ENCODE measurements at places on chromosomes 16 and 17. TPM values are rescaled to one million over a fixed set of nuclear protein-coding genes. Genes with fewer than 3 reads are reported as not detected.

DNA sequence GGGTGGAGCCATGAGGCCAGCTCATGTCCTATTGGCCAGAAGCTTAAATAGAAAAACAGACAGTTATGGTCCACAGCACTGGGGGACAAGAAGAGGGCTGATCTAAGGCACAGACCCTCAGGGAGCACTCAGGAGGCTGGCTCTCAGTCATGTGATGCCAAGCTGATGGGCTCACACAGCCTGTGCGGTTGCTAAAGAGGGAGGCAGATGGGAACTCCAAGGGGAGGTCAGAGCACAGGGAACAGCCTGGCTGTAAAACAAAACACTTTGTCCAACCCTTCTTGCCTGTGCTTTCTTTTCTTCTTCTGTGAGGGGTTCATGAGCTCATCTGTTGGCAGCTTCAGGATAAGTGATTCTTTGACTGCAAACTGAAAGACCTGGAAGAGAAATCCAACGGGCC, 27.2 kb downstream of the CNTNAP1 start:
- no peak for DNase-seq

DNA sequence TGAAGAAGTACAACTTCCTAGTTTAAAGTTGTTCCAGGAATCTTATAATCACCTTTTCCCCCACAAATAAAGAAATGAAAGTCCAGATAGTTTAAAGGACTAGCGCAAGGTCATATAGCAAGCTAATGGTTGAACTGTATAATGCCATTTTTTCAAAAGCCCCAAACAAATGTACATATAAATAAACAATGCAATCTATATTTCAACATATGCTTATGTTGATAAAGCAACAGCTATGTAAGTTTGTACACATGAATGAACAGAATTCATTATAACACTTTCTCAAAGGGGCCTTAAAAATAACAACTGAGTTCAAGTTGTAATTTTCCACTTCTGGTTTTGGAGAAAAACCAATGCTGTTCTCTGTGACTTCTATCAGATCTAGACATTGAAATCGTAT, 1628.6 kb downstream of the CDH8 start:
- DNase-seq: no peak

DNA sequence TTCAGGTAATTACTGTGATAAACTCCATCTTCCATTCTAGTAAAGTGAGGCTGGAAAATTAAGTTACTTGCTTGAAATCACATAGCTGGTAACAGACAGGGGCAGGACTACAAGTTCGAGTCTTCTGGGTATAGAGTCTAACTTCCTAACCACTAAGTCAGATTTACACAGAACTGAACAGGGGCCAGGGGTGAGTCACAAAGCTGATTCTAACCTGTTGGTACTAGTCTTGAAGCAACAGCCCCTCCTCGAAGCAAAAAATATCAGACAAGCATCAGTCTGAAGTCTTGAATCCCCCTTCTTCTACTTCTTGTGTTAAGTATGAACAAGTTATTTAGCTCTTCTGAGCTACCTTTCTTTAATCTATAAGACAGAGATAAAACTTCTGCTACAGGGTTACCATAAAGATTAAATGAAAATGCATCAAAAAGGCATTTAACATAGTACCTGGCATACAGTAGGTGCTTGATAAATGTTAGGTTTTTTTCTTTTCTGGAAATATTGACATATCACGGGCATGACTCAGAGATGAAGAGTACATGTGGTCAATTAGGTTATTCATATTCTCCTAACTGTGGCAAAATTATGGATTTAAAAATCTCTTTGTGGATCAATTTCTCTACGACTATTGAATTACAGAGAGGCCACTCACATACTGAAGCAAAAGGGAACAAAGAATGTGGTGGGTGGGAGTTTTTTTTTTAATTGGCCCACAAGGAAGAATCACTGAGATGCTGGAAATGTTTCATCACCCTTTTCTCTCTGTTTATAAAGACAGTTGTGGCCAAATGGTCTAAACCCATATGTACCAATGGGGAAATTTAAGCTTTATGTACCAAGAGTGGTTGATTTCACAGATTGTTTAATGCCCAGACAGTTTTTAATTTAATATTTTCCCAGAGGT, 266.9 kb upstream of the DYNLRB2 start:
- DNase-seq: no peak

DNA sequence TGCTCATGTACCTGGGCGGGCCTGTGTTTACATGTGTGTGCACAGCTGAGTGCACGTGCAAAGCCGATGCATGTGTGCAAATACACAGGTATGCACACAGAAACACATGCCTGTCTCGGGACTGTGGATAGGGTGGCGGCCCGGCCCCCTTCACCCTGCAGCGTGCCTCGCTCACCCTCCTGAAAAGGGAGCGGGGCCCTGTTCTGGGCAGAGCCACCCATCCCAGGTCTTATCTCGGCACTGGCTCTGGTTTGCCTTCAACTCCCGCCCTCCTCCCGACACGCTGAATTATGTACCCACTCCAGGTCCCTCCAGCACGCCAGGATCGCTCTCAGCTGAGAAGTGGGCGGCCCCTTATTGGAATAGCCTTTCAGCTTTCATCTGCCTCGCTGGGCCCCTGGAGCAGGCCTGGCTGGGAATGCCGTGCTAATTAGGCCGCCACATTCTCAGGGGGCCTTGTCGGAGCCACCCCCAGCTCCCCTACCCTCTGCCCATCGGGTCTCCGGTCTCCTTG, 77.8 kb downstream of the RTN4RL1 start:
- no peak for DNase-seq

Gene CLEC18A
- 0.63 TPM for total RNA-seq

Gene CLEC19A
- total RNA-seq: not detected

Gene SLFN14
- total RNA-seq: not detected

Gene RAMP2
- 10.8 TPM for total RNA-seq
